D721Med (cell line): ENCODE measurements at places on chromosomes 2 and 18.

DNA sequence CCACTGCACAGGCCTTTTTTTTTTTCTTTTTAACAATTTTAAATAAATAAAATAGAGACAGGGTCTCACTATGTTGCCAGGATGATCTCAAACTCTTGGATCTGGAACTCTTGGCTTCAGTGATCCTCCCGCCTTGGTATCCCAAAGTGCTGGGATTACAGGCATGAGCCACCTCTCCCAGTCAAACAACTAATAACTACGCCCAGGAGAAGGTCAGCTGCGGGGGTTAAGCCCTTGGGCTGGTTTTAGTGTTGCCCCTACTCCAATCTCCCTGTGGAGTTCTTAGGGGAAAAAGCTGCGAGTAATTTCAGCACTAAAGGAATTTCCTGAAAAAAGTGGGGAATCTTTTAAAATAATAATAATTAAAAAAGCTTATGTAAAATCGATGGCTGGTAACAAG, 96.4 kb upstream of the XPO1 start:
- DNase-seq = no peak

DNA sequence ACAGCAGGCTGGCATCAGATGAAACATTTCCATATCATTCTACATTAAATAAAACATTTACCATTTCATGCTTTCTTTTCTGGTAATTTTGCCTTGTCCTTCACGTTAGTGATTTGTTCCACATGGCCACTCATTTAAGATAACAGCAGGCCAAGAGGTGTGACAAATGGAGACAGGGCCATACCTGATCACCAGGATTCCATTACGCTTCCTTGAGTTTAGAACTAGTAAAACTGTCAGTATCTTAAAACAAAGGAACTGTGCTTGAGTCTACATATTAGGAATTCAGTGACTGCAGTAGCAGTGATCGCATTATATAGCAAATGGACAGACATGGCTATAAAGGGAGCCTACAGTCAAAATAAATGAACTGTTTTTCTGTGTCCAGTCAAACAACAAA, 155.1 kb upstream of the FSHR start:
- no peak for DNase-seq

DNA sequence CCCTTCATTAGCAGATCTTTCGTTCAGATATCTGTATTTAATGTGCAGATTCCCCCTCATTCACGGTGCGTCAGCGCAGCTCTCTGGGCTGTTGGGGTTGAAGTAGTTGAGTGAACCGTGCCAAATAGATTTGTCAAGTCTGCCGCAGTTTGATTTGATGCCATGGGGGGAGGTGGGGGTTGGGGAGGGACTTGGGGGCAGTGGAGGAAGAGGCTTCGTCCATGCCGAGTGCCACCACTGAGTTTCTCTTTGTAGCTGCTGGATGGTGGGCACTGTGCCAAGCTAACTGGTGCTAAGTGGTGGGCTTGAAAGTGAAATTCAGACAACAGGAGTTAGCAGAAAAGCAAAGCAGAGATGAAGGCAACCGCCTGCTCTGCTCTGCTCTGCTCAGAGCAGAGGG, 47.9 kb downstream of the NRP2 start:
- no peak for DNase-seq

DNA sequence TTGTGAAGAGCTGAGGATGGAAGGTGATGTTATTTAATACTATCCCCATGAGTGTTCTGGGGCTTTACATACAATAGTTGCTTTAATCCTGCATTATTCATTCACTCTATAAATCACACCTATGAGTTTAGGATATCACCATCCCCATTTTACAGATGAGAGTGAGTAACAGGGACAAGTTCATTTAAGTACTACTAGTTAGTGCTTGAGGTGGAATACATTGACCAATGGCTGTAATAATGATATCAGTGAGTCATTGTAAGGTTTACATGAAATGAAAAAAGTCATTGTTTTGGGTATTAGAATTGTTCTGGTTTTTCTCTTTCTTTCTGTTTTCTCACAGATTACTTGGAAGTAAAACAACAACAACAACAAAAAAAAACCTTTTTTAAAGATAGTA, 42.5 kb downstream of the TANC1 start:
- DNase-seq = no peak

DNA sequence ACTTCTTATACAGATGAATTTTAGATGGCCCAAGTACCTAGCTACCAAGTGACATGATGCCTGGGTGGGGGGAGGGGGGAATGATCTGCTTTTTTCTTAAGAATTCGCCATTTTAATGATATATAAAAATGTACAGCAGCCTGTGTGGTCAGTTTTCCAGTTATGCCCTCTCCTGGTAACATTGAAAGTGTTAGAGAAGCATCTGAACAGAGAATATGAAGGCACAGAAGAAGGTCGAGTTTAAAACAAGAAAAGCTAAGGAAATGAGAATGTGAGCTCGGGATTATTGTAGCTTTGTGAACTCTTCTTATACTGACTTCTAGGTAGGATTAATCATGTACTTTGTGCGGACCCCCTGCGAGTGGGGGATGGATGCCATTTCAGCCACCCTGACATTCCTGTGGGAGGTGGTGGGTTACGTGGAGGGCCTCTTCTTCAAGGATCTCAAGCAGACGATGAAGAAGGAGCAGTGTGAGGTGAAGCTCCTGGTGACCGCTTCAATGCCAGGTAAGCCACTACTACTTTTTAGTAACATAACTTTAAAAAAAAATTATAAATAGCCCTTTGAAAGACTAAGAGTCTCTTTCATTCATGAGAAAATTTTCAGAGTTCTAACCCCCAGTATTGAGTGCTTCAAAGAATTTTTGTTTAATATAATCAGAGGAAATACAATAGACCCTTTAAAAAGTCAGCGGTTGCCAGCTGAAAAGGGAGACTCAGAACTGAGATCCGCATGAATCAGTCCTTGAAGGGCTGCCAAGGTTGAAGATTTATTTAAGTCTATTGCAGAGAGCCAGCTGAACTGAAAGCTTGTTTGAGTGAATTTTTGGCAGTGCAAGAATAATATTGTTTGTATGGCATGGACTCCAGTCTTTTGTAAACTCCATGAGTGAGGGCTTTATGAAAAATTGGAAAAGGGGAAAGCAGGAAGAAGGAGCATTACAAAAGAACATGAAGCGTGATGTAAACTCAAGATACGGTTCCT, 68.6 kb upstream of the RPE start:
- DNase-seq = no peak

- no peak for DNase-seq
Measured at GRCh38 chr18:22113144-22113844, 56.1 kb upstream of the GATA6 start.

DNA sequence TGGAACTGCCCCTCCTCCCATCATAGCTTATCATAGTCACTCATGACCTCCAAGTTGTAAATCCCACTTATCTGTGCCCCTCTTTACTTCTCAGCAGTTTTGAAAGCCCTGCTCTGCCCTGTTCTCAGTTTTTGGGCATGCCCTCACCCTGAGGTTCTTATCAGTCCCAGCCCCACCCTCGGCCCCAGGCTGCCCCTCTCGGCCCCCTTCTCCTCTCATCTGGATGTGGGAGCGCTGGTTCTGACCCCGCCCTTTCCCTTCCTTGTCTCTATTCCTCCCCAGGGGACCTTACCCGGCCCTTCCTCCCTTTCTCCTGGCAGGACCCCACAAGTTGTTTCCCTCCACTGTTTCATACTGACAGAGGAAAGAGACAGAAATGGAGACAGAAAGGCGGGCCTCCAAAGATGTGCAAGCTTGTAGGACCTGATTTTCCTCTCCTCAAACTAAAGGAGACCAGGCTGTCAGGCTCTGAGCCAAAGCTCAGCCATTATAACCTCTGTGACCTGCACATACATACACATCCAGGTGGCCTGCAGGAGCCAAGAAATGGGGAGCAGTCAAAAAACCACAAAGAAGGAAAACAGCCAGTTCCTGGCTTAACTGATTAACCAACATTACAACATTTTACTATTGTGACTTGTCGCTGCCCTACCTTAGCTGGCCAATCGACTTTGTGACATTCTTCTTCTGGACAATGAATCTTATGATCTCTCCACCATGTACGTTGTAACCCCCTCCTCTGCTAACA, 171.0 kb upstream of the HS6ST1 start:
- DNase-seq = no peak

DNA sequence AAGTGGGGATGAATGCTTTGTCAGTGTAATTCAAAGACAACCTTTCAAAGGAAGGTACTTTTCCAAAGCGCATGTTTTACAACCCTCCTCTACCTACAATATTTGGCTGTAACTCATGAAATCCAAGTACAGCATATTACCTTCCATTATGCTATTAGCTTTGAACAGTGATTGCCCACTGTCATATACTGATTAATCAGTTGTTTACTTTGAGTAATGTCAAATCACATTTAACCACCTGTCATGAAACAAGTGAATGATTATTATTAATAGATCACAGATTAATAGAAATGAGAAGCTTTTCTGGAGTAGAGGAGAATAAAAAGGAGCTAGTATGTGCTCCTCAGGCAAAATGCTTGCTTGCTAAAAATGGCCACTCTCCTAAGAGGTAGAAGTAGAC, 150.5 kb upstream of the SMAD7 start:
- DNase-seq = no peak

GRCh38 chr18:36527740-36528455, 230.4 kb downstream of the FHOD3 start:
- DNase-seq = no peak

GRCh38 chr2:150505178-150505577, 17.7 kb upstream of the RND3 start:
- no peak for DNase-seq

DNA sequence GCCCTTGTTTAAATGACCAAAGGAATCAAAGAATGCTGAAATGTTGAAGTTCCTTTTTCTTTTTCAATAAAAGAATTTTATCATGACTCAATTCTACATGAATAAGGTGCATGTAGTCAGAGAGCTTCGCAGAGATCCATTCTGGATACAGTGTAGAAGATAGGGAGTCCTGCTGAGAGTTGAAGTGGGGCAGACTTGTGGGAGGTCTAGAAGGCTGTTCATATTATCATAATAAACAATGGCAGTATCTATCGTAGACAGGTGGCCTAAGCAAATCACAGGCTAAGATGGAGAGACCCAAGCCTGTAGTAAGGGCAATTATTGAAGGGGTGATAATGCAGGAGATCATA, 1322.0 kb upstream of the CELF4 start:
- DNase-seq = no peak

DNA sequence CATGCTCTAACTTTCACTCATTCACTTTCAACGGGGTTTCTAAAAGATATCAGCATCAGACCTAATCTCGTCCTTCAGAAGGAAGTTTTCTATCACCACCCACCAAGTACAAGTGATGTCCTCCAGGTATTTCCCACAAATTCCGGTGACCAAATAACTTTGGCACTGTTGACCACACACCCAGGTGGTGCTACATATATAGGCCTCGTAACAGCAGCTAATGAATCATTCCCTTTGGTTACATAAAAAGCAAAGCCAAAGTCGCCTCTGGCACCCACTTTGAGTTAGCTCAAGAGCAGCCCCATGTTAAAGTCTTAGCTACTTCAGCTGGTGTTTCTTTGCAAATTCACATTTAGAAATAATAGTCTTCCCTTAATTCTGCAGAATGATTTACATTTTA, 138.2 kb upstream of the OSR1 start:
- DNase-seq = no peak

DNA sequence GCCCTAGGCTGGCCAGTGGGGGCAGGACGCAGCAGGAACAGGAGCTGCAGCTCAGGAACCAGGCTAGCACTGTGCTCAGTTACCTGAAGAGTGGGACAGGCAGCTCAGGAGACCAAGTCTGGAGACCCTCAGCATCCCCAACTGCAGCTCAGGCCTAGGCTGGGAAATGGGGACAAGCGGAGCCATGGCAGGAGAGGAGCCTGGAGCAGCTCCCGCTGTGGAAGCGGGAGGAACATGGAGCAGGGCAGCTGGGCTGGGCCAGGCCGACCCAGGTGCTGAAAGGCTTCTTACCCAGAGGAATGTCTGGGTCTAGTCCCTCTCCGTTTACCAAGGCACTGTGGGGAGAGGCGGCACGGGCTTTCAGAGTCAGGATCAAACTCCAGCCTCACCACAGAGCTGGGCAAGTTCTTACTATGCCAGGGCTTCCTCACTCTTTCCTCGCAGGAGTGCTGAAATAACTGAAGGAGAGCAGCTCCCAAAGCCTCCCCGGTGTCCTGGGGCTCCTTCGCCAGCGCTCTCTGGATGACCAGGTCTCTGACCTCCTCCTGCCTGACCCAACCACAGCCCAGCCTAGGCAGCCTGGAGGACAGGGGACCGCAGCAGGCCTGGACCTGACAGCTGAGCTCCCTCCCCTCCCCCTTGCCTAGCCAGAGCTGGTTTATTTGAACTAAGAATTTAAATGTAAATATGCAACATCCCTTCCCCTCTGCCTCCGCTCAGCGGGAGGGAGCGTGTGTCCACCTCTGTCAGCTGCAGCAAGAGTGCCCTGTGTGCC, 247.8 kb upstream of the SIX2 start:
- DNase-seq = no peak

- no peak for DNase-seq
Measured at GRCh38 chr2:60872510-60872928, 8.9 kb upstream of the REL start.

DNA sequence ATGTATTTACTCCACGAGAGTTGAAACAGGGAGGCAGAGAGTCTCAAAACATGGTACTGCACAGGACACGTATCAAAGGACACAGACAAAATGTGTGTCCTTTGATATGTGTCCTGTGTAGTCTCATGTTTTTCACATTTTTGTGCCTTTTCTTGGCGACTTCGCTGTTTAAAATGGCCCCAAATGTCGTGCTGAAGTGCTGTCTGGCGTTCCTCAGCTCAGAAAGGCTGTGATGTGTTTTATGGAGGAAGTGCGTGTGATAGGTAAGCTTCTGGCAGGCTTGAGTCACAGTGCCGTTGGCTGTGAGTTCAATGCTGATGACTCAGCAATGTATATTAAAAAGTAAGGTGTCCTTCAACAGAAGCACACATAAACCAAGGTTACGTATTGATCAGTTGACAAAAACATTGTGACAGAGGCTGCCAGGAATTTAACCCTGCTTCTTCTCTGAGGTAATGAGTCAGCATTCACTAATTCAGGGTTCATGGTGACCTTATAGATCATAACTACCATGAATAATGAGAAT, 78.2 kb downstream of the DYSF start:
- DNase-seq = no peak

DNA sequence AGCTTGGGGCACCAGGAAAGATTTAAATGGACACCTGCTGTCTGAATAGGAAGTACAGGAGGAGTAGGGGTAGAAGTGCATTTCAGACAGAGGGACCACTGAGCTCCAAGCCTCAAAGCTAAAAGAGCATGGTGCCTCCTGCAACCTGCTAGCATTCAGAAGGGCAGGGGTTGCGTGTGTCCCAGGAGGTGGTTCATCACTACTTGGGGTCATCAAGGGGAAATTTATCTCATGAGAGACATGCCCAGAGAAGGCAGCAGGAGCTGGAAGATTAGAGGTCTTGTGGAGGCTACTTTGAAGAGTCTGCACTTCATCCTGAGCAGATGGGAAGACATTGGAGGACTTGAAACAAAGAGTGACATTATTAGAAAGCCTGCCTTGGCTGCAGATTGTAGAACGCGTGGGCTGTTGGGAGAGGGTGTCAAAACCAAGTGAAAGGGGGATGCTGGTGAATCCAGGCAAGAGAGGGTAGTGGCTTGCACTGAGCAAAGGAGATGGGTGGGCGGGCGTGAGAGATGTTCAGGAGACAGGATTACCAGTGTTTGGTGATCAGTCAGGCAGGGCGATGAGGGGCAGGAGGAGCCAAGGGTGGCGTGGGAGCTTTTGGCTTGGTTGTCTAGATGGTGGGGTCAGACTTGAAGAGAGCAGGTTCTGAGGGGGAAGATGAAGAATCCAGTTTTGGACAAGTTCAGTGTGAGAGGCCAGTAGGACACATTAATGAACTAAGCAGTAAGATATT, 154.0 kb downstream of the DYSF start:
- DNase-seq = peak; percentile 3

- DNase-seq = no peak
Measured at GRCh38 chr18:73954268-73954667, 193.4 kb downstream of the FBXO15 start.

GRCh38 chr18:2169656-2170055, 401.6 kb downstream of the METTL4 start:
- no peak for DNase-seq
